ENCODE measurements at places on chromosomes 12 and 14. TPM values are rescaled to one million over a fixed set of nuclear protein-coding genes. Genes with fewer than 3 reads are reported as not detected.

- DNase-seq = peak; percentile 74
These were observed 1.1 kb downstream of the HDAC7 start for GRCh38 chr12:47818467-47819137.

DNA sequence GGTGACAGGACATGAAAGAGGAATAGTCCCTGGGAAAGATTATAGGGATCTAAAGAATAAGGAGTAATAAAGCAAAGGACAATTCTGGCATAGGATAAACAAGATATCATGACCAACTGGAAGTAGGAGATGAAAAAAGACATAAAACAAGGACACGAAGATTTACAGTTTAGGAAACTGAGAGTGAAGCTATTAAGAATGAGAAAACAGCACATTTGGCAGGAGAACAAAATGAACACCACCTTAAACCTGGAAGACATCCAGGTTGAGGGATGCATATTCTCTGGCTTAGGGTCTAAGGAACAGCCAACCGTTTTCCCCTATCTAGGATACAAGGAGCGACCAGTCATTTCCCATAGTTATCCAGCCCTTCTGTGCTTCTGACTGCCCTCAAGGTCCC, 1.9 kb downstream of the TRIP11 start:
- DNase-seq = peak; percentile 3

GRCh38 chr14:51901475-51902024, 41.1 kb downstream of the GNG2 start:
- no peak for DNase-seq

DNA sequence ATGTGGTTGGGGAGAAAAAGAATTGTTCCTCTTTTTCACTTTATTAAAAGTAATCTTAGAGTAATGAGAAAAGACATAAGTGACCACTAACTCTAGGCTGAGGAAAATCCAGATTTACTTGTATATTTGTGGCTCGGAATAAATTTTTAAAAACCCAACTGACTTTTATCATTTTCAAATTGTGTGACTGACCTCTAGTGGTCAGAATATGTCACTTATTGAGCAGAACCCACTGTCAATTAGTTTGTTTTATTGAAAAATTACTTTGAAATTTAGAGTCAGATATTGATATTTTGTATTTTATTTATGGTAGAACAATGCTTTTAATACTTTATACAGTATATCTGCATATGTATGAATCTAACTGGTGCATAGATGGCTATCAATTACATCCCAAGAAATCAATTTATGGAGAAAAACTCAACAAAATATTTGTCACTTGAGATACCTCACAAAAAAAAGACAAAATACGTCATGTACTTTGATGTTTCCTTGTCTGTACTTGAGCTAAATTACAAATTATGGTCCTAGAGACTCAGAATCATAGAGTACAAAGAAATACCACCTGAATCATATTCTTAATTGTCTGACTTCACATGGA, 229.4 kb downstream of the CNTN1 start:
- peak; percentile 20 for DNase-seq

The ENO2 gene
- total RNA-seq = 1.4 TPM

DNA sequence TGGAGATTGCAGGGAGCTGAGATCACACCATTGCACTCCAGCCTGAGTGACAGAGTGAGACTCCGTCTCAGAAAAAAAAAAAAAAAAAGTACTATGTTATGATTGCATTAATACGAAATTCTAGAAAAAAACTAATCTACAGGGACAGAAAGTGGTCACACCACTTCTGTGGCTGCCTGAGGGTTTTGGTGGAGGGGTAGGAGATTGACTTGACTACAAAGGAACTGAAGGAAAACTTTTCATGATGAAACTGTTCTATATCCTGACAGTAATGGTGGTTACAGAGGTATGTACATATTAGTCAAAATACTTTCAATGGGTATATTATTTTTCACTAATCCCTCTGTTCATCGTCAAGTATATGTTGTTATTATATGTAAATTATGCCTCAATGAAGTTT, 42.1 kb downstream of the FOXN3 start:
- no peak for DNase-seq

GRCh38 chr14:74472601-74473000, 20.5 kb downstream of the NPC2 start:
- DNase-seq = no peak

DNA sequence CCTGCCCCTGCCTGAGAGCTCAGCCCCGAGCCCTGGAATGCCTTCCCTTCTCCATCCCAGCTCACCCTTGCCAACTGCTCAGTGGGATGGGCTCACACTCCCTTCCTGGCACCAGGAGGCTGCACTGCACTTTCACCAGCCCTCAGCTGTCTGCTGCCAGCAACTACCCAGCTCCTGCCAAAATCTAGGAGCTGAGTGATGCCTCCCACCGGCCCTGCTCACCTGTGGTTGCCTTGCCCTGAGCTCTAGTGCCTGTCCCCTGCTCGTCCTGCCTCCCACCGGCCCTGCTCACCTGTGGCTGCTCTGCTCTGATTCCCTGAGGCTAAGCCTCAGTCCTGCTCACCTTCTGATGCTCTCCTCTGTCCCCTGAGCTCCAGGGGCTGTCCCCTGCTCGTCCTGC, 119.8 kb downstream of the TMEM121 start:
- no peak for DNase-seq

DNA sequence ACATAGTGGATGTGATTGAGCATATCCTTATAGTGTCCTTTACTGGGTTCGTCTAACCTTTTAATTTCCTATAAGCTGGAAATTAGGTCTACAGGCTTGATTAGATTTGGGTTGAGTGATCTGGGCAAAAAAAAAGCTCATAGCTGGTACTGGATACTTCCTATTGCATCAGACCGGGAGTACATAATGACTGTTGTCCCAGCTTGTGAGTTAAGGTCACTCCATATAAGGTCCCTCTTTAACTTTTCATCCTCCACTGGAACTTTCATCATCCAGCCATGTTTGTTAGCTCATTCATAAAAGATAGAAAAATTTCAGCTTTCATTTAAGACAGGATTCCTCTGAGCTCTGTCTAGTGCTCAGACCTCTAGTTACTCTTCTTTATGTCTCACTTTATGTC, 80.8 kb downstream of the C14orf132 start:
- no peak for DNase-seq

The SRGAP1 gene
- total RNA-seq = 1.3 TPM

- DNase-seq = peak; percentile 98
These were observed at the start of gene SUOX for GRCh38 chr12:55996715-55997534. TSS of gene SUOX (plus strand) at chr12:55997276. CDS start at chr12:56002222, 4,946 bp downstream.

GRCh38 chr14:54259821-54260220, 137.0 kb upstream of the CDKN3 start:
- no peak for DNase-seq

GRCh38 chr12:18352312-18352711, 91.0 kb downstream of the PIK3C2G start:
- no peak for DNase-seq

The TSPAN11 gene
- 29.3 TPM for total RNA-seq

The PCED1B gene
- under 0.01 TPM for total RNA-seq

GRCh38 chr14:75279153-75279762, 630 bp downstream of the FOS start:
- DNase-seq = peak; percentile 52

The PLCZ1 gene
- total RNA-seq = not detected

The FOXN3 gene
- 26.0 TPM for total RNA-seq

The PLEKHG7 gene
- not detected for total RNA-seq

GRCh38 chr12:46919666-46920400, 94.0 kb upstream of the SLC38A4 start:
- DNase-seq = no peak

DNA sequence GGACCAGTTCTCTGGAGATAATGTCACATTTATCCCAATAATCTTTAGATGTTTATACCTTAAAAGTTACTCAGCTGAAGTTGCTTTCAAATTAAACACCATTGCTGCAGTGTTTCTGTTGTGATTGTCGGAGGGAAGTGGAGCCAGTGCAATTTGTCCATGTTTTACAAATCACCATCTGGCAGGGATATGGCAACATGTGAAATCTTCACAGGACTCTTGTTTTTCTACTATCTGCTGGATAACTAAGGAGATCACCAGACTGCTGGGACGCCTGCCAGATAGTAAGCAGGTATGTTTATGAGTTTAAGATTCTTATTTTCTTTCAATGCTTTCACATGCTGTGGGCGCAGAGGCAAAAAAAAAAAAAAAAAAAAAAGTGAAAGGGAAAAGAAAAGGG, 100.3 kb upstream of the SOX5 start:
- no peak for DNase-seq

- DNase-seq = no peak
These were observed 282.8 kb downstream of the EGLN3 start for GRCh38 chr14:33668066-33668465.

DNA sequence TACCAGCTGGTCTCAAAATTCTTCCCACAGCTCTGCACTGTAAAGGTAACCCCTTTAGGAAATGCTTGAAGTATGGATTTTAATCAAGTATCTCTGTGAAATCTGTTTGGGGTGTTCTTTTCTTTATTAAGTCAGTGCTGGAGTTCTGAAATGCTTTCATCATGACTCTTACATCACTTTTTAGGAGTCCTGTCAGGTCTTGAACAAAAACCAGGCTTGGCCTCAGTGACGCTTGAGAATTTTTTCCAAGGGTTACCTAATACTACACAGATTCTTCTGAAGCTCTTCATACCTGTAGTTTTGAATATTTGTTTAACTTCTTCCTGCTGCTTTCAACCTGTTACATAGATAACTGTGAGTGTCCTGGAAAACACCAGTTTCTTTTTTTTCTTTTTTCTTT, 47.0 kb upstream of the KCNH3 start:
- DNase-seq = no peak

GRCh38 chr12:56626701-56627100, 3.4 kb downstream of the BAZ2A start:
- DNase-seq = no peak

The PTGER2 gene
- total RNA-seq = not detected

The L3HYPDH gene
- 16.8 TPM for total RNA-seq

GRCh38 chr14:38512236-38512635, 256.3 kb upstream of the CLEC14A start:
- DNase-seq = no peak

DNA sequence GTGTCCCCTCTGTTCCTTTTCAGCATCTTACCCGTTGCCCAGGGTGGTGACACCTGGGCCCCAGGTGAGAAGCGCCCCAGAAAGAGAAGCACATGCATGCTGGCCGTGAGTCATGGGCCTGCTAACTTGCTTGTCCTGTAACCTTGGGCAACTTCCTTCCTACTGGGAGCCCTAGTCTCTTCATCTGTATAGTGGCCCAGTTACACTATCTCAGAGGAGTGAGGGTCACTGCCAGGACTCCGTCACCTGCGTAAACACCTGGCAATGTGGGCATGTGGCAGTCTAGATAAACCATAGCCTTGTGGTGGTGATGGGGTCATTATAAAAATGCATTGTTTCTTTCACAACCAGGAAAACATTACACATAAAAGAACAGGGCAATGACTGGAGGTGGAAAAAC, 125.2 kb downstream of the SLC25A47 start:
- no peak for DNase-seq

- DNase-seq = no peak
These were observed 14.6 kb upstream of the SP1 start for GRCh38 chr12:53365245-53365904.

The SLC25A3 gene
- 502 TPM for total RNA-seq

The TAS2R31 gene
- total RNA-seq = 2.3 TPM

The MED6 gene
- 17.7 TPM for total RNA-seq

GRCh38 chr14:85482552-85482951, 47.4 kb upstream of the FLRT2 start:
- DNase-seq = no peak

GRCh38 chr14:42929806-42930480, 1323.3 kb downstream of the LRFN5 start:
- no peak for DNase-seq

The TIMM9 gene
- 17.7 TPM for total RNA-seq

DNA sequence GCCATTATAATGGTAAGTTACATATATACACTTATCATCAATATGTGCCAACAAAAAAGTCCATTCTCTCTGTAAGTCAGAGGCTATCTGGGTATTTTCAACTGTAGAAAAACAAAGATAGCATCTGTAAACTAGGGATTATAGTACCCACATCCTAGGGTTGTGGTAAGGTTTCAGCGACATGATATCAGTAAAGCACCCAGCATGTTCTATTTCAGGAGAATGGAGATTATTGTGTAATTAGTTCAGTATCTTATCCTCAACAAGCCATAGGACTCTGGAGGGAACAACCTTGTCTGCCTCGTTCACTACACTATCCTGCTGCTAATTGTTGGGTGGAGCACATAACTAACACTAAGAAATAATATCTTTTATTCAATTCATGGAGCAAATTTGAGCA, 19.7 kb upstream of the CKAP4 start:
- DNase-seq = no peak

GRCh38 chr12:54602661-54603060, 14.2 kb upstream of the PPP1R1A start:
- DNase-seq = no peak

DNA sequence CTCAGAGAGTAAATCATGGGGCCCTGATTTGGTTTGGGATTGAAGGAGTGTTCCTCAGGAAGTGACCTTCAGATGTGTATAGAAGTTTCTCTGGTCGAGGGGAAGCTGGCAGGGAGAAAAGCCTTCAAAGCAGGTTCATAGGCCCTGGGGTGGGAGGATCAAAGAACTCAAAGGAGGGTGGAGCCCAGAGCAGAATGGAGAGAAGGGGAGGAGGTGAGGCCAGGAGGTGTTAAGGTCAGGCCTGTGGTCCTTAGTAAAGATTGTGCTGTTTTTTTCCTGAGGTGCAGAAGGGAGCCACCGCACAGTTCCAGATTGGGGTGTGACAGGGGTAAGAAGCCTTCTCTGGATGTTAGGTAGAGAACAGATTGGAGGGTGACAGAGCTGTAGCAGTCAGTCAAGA, 9.7 kb upstream of the CFAP251 start:
- no peak for DNase-seq

DNA sequence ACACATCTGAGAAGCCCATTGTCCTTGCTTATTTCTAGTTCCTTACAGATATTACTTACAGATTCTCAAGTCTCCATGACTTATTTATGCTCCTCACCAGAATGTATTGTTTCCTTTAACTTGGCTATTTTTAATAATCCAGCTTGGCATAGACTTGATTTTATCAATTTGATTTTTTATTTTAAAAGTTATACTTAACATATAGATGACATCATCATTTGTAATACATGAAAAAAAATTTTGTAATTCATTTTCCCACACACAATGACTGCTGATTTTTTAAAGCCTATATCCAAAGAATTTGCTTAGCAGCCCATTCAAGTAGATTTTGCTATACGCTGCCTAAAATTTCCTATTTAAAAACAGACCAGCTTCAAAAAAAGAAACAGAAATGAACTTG, 39.8 kb downstream of the PTPRR start:
- no peak for DNase-seq

The COL2A1 gene
- total RNA-seq = not detected

The EEF1AKMT3 gene
- 4.5 TPM for total RNA-seq

DNA sequence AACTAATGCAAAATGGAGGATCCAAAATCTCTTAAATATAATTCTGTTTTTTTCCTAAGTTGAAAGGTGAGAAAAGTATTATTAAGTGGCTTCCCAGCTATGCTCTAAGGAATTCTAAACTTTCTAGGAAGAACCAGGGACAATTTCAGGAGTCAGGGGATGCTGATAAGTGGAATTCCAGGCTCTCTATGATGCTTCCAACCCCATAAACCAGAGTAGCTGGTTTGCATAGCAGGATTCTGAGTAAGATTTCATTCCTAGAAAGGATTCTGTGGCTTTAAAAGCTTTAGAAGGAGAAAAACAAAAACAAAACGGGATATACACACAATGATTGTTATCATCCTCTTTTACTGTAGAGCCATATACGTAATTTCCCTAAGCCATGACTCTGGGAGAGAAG, 93.9 kb downstream of the SLC16A7 start:
- DNase-seq = no peak

The KCNJ8 gene
- total RNA-seq = under 0.01 TPM

The PTPRB gene
- 113 TPM for total RNA-seq

GRCh38 chr14:51157012-51157411, 62.1 kb upstream of the TRIM9 start:
- peak; percentile 17 for DNase-seq

- DNase-seq = peak; percentile 59
These were observed 12.0 kb upstream of the BLTP3B start for GRCh38 chr12:100154474-100155247.
